Adrenal gland (tissue), 19 donors: ENCODE measurements at places on chromosomes 11 and 22. TPM values are rescaled to one million over a fixed set of nuclear protein-coding genes. Genes with fewer than 3 reads are reported as not detected.

- DNase-seq = no peak
- no peaks in the 10 kb centered on the region for H3K36me3 ChIP-seq
- H3K4me3 ChIP-seq = no peak overlapping the region
- H3K27ac ChIP-seq = peak overlapping the region; percentile 64
- peaks cover 55% of the 10 kb centered on the region for H3K4me1 ChIP-seq
These were observed 14.4 kb downstream of the SREBF2 start for GRCh38 chr22:41847300-41847699.

The GGTLC3 gene
- total RNA-seq = not detected

GRCh38 chr11:69293087-69293486 lies 868 bp upstream of the MYEOV start:
- H3K36me3 ChIP-seq = no peaks in the 10 kb centered on the region
- no peak overlapping the region for H3K27ac ChIP-seq
- H3K4me3 ChIP-seq = no peak overlapping the region
- H3K27me3 ChIP-seq = no peaks in the 10 kb centered on the region

DNA sequence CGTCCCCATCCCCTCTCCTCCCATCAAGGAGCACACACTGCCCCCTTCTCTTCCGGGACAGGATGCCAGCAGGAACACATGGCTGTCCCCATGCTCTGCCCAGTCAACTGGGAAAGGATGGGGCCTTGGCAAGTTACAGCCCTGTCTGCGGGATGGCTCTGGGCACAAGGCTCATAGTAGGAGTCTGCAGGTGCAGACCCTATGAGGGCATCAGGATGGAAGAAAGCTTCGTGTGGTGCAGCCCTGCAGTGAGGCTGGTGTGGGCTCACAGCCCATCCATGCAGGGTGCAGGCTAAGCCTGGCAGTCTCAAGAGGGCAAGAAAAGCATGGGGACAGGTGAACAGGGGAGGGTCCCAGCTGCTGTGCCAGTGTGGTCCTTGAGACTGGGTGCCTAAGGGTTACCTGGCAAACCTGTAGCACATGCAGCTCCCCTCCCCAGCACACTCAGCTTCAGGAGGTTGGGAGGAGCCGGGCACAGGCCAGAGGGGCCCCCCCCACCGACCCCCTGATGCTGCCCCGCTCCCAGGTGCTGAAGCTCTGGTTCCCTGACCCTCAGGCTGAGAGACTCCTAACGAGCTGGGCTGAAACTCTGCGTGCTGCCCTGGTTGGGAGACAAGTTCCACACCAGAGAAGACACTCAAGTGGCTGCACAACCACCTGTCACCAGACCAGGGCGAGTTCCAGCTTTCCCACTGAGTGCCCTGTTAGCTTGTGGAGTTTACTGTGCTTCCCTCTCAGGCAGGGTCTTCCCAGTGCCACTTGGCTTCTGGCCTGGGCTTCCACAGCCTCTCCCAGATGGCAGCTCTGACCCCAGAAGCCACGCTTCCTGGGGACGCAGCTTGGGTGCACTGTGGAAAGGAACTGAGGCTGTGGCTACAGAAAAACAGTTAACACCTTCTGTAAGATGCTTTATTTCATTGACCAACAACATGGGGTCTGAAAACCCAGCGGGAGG lies 3.3 kb upstream of the SCARF2 start:
- DNase-seq = no peak
- peaks cover 18% of the 10 kb centered on the region for H3K36me3 ChIP-seq
- H3K27me3 ChIP-seq = peaks cover 13% of the 10 kb centered on the region
- H3K27ac ChIP-seq = peak overlapping the region; percentile 77
- peaks cover 18% of the 10 kb centered on the region for H3K4me1 ChIP-seq
- H3K4me3 ChIP-seq = no peak overlapping the region

- peak overlapping the region; percentile 35 for H3K27ac ChIP-seq
- H3K4me1 ChIP-seq = peaks cover 8% of the 10 kb centered on the region
- no peak for DNase-seq
- no peak overlapping the region for H3K4me3 ChIP-seq
- no peaks in the 10 kb centered on the region for H3K36me3 ChIP-seq
These were observed 26.9 kb upstream of the TP53I11 start for GRCh38 chr11:44977493-44977984.

GRCh38 chr11:33575311-33575710 lies 125.3 kb downstream of the C11orf91 start:
- H3K4me3 ChIP-seq = no peak overlapping the region
- no peaks in the 10 kb centered on the region for H3K4me1 ChIP-seq
- no peaks in the 10 kb centered on the region for H3K27me3 ChIP-seq
- H3K27ac ChIP-seq = no peak overlapping the region

DNA sequence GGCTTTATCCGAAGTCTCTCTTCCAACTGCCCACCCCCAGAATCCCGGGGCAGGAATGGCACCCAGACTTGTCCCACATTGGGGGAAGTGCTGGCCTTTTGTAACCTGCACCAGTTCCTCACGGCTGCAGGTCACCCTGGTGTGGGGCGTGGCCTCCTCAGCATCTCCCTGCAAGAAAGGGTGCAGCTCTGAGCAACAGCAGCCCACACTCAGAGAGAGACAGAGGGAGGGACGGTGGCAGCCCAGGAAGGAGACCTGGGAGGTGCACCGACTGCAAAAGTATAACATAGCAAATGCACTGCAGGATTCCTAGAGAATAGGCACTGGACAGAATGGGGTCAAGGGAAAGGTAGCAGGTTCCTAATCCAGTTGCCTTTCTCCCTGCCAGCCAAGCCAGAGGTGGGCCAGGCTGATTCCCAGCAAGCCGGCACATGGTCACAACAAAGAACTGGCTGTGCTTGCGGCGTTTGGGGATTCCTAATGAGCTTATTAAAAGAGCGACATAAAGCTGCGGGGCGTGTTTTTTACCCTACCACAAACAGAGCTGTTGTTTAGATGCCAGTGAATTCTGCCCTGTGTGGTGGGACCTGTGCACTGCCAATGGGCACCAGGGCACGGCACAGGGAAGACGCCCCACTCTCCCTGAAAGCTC lies 18.2 kb upstream of the IGSF9B start:
- H3K4me3 ChIP-seq = no peak overlapping the region
- H3K27me3 ChIP-seq = no peaks in the 10 kb centered on the region
- no peak overlapping the region for H3K27ac ChIP-seq
- H3K4me1 ChIP-seq = no peaks in the 10 kb centered on the region
- no peaks in the 10 kb centered on the region for H3K36me3 ChIP-seq
- no peak for DNase-seq

DNA sequence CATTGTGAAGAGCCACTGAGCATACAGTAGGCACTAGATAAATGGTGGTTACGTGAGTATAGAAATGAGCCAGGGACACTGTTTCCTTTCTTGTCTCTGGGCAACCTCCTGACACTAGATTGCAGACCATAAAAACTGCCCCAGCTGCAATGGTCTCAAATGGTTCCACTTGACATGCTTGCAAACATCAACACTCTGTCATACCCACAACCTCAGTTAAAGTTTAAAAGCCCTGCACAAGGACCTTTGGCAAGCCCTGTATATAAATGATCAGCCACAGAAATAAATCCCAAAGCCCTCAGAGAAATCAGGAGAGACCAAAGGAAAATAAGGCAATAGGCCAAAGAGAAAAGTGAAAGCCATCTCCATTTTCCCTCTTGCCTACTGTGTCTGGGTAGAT lies 20.7 kb downstream of the PLEKHA7 start:
- no peaks in the 10 kb centered on the region for H3K27me3 ChIP-seq
- no peak for DNase-seq
- no peaks in the 10 kb centered on the region for H3K4me1 ChIP-seq
- H3K4me3 ChIP-seq = no peak overlapping the region

DNA sequence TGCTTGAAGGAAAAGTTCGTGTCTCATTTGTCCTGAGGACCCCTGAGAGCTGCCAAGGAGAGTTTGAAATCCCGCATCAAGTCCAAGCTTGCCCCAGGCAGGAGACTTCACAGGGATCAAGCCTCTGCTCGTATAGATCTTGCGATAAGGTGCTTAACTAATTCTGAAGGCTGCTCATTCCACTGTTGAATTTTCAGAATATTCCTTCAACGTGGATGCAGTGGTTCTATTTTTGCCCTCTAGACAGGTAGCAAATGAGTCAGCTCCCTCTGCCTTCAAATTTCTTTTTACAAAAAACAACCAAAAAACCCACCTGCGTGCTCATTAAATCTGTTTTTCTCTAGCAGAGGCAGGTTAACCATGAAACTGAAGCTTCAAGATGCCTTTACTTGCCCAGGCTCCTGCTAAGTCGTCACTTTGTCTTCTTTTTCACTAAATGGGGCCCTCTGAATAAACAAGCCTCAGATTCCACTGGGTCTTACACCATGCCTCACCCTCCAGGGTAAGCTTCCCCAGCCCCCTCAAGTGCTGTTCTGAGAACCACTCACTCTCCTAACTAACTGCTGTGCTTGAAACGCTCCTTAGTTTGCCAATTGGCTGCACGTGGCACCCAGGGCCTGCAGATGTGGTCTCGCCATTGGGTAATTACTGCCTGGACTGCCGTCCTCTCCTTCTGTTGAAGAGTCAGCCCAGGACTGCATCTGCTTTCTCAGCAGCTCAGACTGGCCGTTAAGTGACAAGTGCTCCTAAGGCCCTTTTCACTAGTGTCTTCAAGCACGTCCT lies 105.0 kb downstream of the TRPC6 start:
- H3K27me3 ChIP-seq = no peaks in the 10 kb centered on the region
- no peak overlapping the region for H3K27ac ChIP-seq
- H3K4me3 ChIP-seq = no peak overlapping the region
- no peak for DNase-seq

DNA sequence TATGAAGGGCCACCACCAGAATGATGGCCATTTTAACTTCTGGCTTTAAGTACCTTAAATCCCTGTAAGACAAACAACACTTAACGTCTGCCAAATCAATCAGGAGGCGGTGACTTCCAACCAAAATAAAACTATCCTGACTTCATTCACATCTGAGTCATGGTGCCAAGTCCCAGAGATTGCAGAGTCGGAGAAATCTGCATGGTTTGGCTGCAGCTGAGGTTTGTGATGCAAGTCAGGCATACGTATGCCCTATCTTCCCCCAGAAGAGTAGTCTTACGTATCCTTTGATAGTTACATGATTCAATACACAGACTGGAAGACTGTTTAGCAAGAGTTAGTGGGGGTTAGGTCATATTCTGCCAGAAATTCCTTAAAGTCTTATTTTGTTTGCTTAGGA lies 1.7 kb upstream of the GAB2 start:
- H3K4me3 ChIP-seq = no peak overlapping the region
- H3K27me3 ChIP-seq = no peaks in the 10 kb centered on the region
- peak; percentile 85 for DNase-seq
